ENCODE measurements at places on chromosomes 1 and 21. TPM values are rescaled to one million over a fixed set of nuclear protein-coding genes. Genes with fewer than 3 reads are reported as not detected.

SLC5A3 gene
- 17.4 TPM for total RNA-seq

S100A3 gene
- total RNA-seq, result 4.5 TPM

HAO2 gene
- total RNA-seq, result not detected

PDZK1 gene
- total RNA-seq, result not detected

DNA sequence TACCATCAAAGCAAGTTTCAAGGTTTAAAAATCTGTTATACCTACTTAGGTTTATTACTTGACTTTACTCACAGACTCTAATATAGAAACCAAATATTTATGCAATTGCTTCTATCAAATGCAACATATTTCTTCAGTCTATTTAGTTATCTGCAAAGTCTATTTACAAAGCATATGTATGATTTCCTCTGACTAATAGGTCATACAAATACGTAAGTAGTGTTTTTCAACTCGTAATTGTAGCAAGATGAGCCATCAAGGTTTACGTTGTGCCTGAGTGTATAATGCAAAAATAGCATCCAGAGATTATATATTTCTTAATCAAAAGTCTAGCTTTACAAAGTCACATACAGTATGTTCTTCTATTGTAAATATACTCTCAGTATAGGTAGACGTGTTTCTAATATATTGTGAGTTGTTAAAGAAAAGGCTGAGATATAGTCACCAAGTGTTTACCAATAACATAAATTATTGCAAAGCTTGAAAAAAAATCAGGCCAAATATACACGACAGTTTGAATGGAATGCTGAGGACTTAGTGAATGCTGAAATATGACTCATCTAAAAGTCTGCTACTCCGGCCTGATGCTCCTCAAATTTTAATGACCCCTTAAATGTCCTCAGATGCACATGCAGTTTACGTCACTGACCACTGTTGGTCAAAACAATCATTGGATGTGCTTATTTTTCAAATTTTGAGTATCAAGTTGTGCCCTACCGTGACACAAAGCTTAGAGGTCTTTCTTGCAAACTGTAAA lies 48.4 kb downstream of the ADAMTS5 start:
- DNase-seq, result no peak

DNA sequence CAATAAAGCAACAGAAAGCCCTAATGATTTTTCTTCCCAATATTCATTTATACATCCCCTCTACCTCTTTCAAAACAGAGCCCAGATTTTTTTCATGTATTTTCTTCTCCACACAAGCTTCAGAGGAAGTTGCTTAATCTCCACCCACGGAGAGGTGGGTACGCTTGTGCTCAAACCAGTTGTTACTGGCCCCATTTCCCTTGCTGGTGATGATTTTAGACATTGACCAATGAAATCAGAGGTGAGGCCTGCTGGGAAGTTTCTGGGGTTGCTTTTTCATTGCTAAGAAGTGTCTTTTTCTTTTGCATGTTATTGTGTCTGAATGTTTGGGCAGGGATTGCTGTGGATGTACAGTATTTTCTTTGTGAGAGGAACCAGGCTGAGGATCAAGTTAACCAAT lies 448.1 kb upstream of the B3GALT2 start:
- DNase-seq, result no peak

- DNase-seq, result no peak
Observed at GRCh38 chr1:207946756-207947155, 35.8 kb upstream of the CD34 start.

DNA sequence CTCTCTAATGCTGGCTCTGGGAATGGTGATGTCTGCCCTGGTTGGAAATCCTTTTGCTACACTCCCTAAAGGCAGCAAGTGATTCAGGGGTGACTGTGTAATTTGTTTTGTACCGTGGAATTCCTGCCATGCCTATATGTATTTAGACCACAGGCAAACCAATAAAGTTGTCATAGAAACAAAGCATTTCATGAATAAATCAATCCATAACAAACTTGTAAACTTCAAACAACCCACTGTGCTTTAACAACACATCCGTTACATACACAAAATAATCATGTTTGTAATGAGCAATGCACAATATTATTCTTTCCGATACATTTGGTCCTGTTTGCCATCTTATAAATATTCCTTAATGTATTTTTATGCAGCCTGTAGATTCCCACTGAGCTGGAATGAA lies 330.3 kb upstream of the SNX7 start:
- no peak for DNase-seq

DNA sequence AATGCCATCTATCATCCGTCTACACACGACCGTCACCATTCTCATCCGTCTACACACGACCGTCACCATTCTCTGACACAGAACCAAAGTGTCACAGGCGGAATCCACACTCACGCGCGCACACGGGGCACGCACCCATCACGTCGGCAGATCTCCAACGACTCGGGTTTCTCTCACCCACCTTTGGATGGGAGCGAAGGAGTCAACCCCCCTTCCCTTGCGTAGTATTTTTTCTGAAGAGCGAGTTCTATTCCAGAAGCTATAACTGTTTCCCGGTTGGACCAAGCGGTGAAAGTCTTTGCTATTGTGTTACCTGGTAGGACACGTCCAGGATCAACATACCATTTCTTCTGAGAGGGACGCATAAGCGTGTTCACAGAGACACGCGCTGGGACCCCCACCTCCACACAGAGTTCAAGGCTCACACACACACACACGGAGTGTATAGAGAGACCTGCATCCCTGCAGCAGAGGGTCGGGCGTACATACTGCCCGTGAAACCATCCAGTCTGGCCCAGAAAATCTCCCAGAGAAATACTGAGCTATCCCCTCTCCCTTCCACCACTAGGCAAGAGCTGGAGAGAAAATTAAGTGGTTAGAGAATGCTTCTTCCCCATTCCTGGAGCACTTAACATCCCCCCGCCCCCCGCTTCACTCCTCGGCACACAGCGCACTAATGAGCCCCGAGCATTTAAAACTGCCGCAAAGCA lies 741 bp downstream of the DUSP10 start:
- DNase-seq, result peak; percentile 66
